ENCODE measurements at places on chromosomes 16 and 17.

DNA sequence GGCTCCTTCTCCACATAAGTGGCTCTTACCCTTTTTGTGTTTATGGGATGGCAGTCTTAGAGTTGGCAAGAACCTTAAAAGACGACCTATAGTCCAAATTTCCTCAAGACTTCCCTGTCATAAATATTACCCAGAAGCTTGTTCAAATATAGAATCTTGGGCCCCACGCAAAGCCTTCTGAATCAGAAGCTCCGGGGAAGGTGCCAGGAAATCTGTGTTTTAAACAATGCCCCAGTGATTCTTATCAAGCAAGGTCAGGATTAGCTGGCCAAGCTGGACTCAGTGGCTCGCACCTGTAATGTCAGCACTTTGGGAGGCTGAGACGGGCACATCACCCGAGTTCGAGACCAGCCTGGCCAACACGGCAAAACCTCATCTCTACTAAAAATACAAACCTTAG lies 85.7 kb downstream of the TIMM22 start:
- no peak for DNase-seq

DNA sequence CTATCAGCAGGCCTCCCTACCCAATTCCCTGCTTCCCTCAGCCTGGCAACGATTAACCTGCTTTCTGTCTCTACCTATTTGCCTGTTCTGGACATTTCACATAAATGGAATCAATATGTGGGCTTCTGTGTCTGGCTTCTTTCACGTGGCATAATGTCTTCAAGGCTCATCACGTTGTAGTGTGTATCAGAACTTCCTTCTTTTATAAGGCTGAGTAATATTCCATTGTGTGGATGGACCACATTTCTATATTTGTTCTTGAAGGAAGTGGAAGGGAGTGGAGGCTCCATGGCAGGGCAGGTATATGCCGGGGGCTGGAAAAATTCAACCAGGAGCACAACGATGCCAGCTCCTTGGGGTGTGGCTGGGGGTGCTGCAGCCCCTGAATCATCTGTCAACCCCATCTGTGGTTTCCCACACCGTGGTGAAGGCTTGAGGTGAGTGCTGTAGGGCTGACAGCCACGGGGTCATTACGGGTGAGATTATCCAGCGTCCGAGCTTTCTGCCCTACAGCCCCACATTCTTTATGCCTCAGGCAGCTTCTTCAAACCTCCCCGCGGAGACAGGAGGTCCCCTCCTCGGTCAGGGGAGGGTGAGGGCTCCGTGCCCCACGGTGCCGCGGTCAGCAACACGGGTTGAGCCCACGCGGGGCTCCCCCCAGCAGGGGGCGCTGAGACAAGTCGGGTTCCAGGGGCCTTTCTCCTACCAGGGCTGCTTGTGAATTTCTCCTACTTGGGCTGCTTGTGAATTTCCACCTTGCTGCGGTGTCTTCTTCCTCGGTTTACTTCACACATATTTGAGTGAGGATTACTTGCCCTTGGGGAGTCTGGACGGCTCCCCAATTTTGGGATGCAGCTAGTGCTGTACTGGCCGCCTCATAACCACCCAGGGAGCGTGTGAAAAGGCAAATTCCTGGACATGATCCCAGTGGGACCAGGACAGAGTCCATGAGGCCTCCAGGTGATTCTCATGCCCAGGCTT lies 18.3 kb upstream of the WFIKKN2 start:
- no peak for DNase-seq

DNA sequence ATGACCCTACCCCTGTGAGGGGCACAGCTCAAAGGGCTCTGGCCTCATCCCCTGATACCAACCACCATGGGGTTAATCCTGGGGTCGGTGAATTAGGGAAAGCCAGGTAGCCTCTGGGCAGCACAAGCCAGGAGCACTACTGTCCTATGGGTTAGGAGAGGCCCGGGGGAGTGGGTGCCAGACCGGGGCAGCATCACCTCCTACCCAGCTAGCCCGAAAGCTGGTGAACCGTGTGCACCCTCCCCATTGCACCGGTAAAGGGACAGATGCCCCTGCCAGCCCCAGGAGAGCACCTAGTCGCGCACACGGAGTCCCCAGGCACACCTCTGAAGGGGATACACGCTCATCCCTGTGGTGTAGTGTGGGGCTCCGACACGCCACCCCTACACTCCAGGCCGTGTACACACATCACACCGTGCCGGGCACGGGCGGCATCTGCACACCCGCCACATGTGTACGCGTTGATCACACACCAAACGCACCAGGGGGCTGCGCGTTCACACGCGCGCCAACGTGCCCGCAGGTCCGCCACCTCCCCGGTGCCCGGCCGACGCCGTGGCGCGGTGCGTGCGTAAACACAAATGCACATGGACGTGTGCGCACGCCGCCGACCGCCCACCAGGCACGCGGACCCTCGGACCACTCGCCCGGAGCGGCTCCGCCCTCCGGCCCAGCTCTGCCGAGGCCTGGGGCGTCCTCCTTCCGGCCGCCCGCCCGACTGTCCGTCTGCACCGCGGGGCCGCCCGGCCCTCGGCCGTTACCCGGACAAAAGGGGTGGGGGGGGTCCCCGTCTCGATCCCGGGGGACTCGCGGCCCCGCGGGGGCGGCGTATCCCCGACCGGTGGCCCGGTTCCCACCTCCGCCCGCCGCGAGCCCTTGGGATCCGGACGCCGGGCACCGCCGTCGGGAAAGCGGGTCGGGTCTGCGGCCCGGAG lies 785 bp downstream of the UBALD1 start:
- no peak for DNase-seq

DNA sequence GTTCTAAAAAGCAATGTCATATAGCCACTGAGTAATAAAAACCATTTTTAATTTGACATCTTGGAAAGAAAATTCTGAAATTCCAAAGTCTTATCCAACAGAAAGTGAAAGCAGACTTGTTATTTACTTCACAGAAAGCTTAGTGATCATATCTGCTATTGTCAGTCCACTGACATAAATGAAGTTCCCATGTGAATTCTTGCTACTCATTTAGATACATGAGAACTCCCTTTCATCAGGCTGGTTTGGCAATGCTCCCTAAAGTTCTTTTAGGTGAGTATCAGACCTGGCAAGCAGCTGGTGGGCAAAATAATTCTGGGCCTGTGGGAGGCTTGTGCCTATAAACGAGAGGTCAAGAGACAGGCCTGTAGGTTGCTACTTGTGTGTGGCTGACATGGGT lies 23.4 kb downstream of the NME2 start:
- no peak for DNase-seq

GRCh38 chr16:69481901-69482341 lies 57.5 kb downstream of the CYB5B start:
- peak; percentile 86 for DNase-seq

DNA sequence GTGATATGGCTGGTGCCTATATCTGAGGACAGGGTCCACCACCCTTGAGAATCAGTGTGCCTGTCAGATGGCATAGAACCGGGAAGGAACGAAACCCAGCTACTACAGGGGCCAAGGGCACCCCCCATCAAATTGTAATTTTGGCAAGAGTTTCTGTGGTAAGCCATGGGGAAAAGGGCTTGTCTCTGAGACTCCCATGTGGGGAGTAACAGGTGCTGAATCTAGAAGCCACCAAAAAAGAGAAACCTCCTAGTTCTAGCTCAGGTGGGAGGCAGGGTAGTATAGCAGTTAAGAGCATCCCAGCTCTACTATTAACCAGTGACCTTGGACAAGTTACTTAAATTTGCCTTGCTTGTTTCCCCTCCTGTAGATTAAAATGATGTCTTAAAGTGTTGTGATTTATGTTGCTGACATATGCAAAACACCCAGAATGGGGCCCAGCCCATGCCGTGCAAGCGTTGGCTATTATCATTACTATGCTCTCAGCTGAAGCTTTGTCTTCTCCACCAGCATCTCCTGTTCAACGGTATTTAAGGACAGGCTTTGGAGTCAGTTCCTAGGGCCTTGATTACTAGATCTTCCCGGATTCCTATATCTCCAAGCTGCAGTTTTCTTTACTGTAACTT lies 210.7 kb upstream of the NLRP1 start:
- no peak for DNase-seq

All from Ammon's horn (tissue), 1 donor.